ENCODE measurements at places on chromosomes 3 and 15.

GRCh38 chr3:181868576-181869082 lies 156.9 kb downstream of the SOX2 start:
- no peak for DNase-seq

DNA sequence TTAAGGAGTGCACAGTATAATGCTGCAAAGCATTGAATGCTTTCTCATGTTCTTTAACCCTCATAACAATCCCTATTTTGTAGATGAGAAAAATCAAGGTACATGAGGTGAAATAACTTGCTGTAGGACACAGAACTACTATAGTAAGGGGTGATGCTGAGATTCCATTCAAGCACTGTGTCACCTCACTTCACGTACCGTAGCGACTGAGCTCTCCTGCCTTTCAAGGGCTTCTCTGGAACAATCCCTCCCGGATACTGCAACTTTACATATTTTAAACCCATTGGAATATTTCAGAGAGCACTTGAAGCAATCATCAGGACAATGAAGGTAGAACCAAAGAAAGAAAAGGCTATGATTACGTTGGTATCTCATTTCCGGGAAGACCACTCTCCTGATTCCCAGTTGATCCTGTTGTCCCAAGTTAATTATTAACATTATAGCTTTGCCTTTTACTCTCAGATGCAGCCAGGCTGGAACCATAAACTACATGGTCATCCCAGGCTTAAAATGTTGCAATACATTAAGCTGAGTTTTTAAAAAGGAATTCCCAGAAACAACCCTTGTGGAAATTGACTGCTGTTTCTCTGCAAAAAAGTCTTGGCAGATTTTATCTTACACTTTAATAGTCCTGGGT lies 252.2 kb upstream of the IGF1R start:
- DNase-seq: no peak

GRCh38 chr3:52455283-52456168 lies at the start of gene NISCH:
Gene NISCH (plus strand): TSS chr3:52455604. CDS start chr3:52455642, 38 bp downstream.
- DNase-seq: peak; percentile 95

DNA sequence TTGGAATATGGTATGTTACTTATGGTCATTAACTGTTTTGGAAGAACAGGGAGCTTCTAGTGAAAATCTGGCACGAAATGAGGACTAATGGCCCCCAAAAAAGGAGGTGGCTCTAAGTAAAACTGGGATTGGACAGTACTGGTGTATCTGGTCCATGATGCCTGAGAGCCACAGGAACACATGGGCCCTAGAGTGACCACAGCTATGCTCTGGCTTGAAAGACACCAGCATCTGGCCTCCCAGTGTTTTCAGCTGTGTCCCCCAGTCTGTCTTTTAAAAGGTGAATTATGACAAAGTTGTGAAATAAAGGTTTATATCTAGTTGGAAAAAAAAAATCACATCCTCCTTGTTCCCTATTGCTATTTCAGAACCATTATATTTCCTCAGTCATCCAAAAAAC lies 64.5 kb downstream of the GSK3B start:
- DNase-seq: no peak

DNA sequence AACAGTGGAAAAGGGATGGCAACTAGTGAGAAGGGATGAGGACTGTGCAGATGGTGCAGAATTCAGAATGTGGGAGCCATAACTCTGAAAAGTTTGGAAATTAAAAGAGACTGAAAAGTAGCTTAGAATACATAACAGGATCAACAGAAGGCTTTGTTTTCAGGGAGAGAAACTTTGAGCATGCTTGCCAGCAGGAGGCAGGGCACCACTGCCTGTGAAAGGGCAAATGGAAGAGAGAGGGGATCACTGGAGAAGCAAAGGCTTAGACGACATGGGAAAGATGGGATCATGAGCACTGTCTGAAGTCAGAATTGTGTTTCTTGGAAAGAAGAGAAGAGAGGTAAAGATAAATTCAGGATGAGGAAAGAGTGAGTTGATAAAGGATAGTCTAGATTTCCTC lies 99.6 kb downstream of the ABI3BP start:
- no peak for DNase-seq

GRCh38 chr3:57026944-57027343 lies 33.5 kb upstream of the SPATA12 start:
- DNase-seq: no peak

GRCh38 chr3:167146911-167147310 lies 233.2 kb downstream of the ZBBX start:
- DNase-seq: no peak

GRCh38 chr3:159451067-159451466 lies 537.6 kb upstream of the IL12A start:
- no peak for DNase-seq

DNA sequence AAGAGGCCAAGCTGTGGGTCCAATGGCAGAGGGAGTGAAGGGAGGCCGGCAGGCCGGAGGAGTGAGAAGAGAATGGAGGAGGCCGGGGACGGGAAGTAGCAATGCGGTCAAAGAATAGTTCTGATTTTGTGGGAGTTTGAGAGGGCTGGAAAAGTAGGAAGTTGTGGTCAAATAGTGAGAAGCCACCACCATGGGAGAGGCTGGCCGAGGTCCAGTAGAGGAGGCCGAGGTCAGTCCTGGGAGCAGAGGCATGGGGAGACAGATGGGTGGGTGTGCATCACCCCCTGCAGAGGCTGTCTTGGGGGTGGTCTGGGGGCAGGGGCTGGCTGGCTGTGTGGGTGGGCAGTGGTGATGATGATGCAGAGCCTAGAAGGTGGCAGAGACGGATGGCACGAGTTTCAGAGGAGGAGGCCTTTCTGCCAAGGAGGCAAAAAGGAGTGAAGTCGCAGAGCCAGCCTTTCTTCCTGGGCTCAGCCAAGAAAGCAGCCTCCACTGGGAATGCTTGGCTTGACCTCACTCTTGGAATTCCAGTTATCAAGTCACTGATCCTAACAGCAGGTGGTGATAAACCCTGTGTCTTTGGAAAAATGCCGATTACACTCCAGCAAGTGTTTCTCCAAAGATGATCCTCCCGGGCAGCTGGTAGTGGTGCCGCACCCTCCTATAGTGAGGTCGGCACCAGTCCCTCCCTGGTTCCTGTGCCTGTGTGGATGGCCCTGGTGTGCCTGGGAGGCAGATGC lies 57.3 kb downstream of the ARNT2 start:
- no peak for DNase-seq

GRCh38 chr3:53114412-53115074 lies 15.7 kb downstream of the RFT1 start:
- DNase-seq: peak; percentile 19
